Esophagus muscularis mucosa (tissue), 4 donors: ENCODE measurements at places on chromosomes 12 and 14. TPM values are rescaled to one million over a fixed set of nuclear protein-coding genes. Genes with fewer than 3 reads are reported as not detected.

GRCh38 chr12:117580718-117581062, 219.3 kb upstream of the NOS1 start:
- H3K36me3 ChIP-seq, result no peaks in the 10 kb centered on the region
- no peak overlapping the region for H3K4me3 ChIP-seq
- H3K4me1 ChIP-seq, result peaks cover 16% of the 10 kb centered on the region
- no peak overlapping the region for H3K27ac ChIP-seq

DNA sequence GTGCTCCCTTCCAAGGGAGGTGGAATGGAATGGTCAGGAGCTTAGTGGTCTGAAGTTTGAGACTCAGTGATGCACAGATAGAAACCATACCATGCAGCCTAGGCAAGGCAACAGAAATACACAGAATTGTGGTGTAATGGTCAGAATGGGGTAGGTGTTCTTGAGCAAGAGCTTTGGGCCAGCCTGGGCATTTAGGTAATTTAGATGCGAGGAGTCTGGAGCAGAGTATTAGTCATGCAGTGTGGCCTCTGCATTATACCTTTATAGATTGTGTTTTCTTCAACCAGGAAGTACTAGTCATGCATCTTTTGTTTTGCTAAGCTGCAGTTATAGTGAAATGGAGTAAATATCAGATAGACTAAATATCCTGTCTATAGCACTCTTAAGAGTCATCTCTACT, 118.3 kb downstream of the DAAM1 start:
- H3K36me3 ChIP-seq, result no peaks in the 10 kb centered on the region
- H3K27ac ChIP-seq, result peak overlapping the region; percentile 62
- peaks cover 87% of the 10 kb centered on the region for H3K4me1 ChIP-seq
- H3K4me3 ChIP-seq, result no peak overlapping the region
- no peak for DNase-seq

GRCh38 chr12:52073531-52074381, 4.0 kb downstream of the ATG101 start:
- peaks cover 36% of the 10 kb centered on the region for H3K4me1 ChIP-seq
- H3K4me3 ChIP-seq, result no peak overlapping the region
- peak overlapping the region; percentile 49 for H3K27ac ChIP-seq
- peaks cover 61% of the 10 kb centered on the region for H3K36me3 ChIP-seq
- no peak for DNase-seq
- no peaks in the 10 kb centered on the region for H3K27me3 ChIP-seq

DNA sequence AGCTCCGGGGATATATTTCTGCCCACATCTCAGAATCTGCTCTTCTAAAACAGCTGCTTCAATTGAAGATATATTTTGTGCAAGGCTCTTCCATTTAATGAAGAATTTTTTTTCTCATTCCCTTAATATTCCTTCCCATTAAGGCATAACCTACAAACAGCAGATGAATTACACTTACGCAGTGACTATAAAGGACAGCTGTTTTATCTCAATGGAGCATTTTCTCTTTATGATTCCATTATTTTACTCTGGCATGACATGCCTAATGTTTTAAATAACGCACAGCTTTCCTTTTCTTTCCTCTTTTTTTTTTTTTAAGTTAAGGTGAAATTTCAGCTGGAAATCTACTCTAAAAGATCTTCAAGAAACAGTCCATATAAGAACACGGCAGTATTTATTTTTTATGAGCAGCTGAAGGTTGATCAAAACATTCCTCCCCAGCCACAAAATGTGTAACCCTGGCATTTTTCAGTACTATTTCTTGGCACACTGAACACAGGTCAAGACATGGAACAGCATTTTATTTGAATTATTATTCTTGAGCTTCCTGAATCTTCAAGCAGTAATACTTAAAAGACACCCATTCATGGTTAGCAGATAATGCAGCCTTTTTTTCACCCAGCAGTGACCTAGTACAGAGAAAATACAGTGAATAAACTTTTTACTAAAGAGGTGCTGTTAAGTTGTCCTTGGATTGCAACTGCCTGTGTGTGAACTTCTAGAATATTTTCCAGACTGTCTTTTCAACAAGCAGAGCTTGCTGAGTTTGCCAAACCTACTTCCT, 118.1 kb upstream of the FOXN3 start:
- H3K27ac ChIP-seq, result no peak overlapping the region
- peaks cover 34% of the 10 kb centered on the region for H3K4me1 ChIP-seq
- H3K4me3 ChIP-seq, result no peak overlapping the region
- no peaks in the 10 kb centered on the region for H3K27me3 ChIP-seq
- DNase-seq, result peak; percentile 26
- no peaks in the 10 kb centered on the region for H3K36me3 ChIP-seq

DNA sequence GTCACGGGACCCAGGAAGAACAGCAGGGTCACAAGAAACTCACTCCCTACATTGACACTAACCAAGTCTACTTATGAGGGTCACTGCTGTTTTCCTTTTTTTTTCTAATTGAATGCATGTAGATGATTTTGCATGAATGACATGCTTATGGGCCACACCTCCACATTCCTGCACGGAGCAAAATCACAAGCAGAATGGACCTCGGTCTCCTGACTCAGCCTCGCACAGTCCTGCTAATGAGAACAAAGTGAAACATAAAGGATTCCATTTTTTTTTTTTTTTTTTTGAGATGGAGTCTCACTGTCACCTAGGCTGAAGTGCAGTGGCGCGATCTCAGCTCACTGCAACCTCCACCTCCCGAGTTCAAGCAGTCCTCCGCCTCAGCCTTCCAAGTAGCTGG, 12.3 kb downstream of the SCARB1 start:
- H3K4me3 ChIP-seq, result no peak overlapping the region
- H3K4me1 ChIP-seq, result peaks cover 49% of the 10 kb centered on the region
- H3K27me3 ChIP-seq, result no peaks in the 10 kb centered on the region
- DNase-seq, result no peak
- no peak overlapping the region for H3K27ac ChIP-seq

DNA sequence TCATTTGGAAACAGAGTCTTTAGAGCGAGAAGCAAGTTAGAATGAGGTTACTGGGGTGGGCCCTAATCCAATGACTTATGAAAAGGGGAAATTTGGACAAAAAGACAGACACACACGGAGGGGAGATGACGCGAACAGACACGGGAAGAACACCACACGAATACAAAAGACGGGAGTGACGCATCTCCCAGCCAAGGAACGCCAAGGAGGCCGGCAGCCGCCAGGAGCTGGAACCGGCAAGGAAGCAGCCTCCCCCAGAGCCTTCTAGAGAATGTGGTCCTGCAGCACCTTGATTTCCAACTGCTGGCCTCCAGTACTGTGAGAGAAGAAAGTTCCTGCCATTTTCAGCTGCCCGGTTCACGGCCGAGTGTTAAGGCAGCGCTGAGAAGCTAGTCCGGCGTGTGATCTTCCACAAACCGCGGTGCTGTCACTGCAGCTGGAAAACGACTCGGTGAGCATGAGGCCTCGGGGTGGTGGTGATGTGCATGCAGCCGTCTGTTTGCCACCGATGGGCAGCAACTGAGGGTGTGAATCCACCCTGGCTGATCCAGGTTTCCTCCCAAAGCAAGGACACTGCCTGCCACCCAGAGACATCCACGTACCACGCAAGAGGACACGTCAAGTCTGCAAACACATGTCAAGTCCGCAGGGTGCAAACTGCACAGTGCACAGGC, 124.5 kb downstream of the NCOR2 start:
- H3K4me1 ChIP-seq, result peaks cover 66% of the 10 kb centered on the region
- peak overlapping the region; percentile 42 for H3K27ac ChIP-seq
- H3K36me3 ChIP-seq, result no peaks in the 10 kb centered on the region
- no peak overlapping the region for H3K4me3 ChIP-seq

DNA sequence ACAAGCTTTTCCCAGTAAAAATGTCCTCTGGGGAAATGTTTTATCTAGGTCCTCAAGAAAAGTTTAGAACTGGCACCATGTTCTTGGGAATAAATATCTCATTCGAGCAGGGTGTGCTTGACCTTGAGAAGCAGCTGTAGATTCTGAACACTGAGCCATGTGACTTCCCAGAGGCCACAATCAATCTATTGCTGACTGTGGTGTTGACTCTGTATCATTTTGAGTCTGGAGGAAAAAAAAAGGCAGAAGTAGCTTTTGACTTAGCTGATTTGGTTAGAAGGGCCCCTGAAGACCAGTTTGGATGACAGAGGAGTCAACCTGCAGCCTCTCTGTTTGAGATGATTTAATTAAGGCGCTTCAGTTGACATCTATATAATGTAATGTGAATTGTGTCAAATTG, 592.4 kb upstream of the SEL1L start:
- H3K36me3 ChIP-seq, result no peaks in the 10 kb centered on the region
- H3K4me1 ChIP-seq, result no peaks in the 10 kb centered on the region
- DNase-seq, result no peak
- no peaks in the 10 kb centered on the region for H3K27me3 ChIP-seq
- H3K4me3 ChIP-seq, result no peak overlapping the region

GRCh38 chr12:58270966-58271705, 329.8 kb downstream of the ATP23 start:
- H3K4me1 ChIP-seq, result no peaks in the 10 kb centered on the region
- H3K27me3 ChIP-seq, result no peaks in the 10 kb centered on the region
- no peak overlapping the region for H3K27ac ChIP-seq
- H3K4me3 ChIP-seq, result no peak overlapping the region
- H3K36me3 ChIP-seq, result no peaks in the 10 kb centered on the region
- peak; percentile 37 for DNase-seq

- no peaks in the 10 kb centered on the region for H3K4me1 ChIP-seq
- no peak overlapping the region for H3K27ac ChIP-seq
- peaks cover 57% of the 10 kb centered on the region for H3K36me3 ChIP-seq
- no peaks in the 10 kb centered on the region for H3K27me3 ChIP-seq
Measured at GRCh38 chr12:69602954-69603353, 7.8 kb downstream of the LRRC10 start.

GRCh38 chr14:59481871-59482540, 2.2 kb downstream of the L3HYPDH start:
- peak overlapping the region; percentile 90 for H3K27ac ChIP-seq
- H3K4me1 ChIP-seq, result peaks cover 56% of the 10 kb centered on the region
- peak overlapping the region; percentile 72 for H3K4me3 ChIP-seq

- no peaks in the 10 kb centered on the region for H3K27me3 ChIP-seq
- no peaks in the 10 kb centered on the region for H3K4me1 ChIP-seq
- H3K27ac ChIP-seq, result no peak overlapping the region
Measured at GRCh38 chr12:91023326-91024004, 18.7 kb upstream of the EPYC start.

DNA sequence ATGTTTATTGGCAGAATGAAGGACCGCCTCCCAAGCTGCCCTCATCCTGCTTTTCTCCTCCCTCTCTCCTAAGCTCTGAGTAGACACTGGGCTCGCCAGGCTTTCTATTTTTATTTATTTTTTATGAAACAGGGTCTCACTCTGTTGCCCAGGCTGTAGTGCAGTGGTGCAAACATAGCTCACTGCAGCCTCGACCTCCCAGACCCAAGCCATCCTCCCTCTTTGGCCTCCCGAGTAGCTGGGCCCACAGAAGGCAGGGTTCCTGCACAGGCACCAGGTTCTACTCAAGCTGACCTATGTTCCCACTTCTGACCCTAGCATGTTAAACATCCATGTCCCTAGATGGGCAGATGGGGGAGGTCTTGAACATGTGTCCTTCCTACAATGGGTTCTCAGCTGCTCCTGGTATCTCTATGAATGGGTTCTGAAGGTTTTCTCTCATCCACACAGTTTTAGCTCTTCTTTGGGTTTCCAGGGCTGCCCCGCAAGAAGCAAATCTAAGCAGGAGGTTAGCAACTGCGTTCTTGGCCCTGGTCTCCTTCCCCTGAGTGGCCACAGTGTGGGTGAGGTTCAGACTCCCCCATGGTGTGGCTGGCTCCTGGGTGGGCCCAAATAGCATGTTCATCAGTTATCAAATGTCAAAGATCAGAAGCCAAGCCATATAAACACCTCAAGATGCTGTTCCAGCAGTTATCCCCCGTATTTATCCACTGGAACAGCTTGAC, 167.3 kb downstream of the ZFP36L1 start:
- H3K4me1 ChIP-seq, result peaks cover 33% of the 10 kb centered on the region
- H3K27ac ChIP-seq, result no peak overlapping the region
- no peak overlapping the region for H3K4me3 ChIP-seq
- no peaks in the 10 kb centered on the region for H3K27me3 ChIP-seq

DNA sequence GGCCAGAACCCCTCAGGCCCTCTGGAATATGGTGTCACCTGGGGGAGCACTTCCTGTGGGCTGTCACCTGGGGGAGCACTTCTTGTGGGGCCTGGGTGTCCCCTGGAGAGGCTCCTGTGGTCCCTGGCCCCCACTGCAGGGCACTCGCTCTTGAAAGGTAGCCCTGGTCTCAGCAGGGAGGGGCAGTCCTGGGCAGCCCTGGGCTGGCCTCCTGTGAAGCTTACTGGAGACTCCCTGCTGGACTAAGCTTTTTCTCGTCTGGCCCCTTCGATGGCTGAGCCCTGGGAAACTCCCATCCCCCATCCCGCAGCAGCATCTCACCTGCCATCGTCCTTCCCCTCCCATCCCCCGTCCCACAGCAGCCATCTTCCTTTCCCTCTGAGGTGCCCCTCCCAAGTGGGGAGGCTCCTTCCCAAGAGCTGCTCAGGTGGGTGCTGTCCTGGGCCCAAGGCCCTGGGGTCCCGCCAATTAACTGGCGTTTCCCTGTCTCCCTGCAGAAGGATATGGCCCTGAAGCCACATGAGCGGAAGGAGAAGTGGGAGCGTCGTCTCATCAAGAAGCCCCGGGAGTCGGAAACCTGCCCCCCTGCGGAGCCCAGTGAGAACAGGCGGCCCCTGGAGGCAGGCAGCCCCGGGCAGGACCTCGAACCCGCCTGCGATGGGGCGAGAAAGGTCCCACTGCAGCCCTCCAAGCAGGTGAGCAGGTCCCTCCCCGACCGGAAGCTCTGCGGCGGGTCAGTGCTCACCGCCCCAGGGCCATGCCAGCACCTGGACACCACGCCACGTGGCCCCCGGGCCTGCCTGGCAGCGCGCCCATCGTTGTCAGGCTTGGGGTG, 17.9 kb downstream of the FBRSL1 start:
- peaks cover 46% of the 10 kb centered on the region for H3K4me1 ChIP-seq
- no peak overlapping the region for H3K4me3 ChIP-seq
- H3K27me3 ChIP-seq, result no peaks in the 10 kb centered on the region
- no peak for DNase-seq

GRCh38 chr12:91877022-91877421, 268.6 kb downstream of the BTG1 start:
- no peaks in the 10 kb centered on the region for H3K4me1 ChIP-seq
- no peak overlapping the region for H3K27ac ChIP-seq
- H3K4me3 ChIP-seq, result no peak overlapping the region
- no peaks in the 10 kb centered on the region for H3K36me3 ChIP-seq
- H3K27me3 ChIP-seq, result no peaks in the 10 kb centered on the region
- no peak for DNase-seq

DNA sequence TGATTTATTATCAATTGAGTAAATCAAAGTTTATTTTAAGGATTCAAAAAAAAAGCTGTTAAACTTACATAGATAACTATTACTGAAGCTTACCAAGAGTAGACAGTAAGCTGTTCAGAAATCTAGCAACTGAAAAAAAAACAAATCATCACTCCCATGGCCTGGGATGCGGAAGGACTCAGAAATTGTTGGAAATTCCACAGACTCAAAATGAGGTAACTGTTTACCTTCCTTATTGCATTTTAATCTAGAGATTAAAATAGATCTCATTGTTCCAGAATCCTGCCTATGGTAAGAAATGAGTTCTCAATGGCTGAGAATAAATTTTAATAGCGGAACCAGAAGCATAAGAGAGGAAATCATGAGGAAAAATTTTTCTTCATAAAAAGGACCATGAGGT, 87.2 kb downstream of the PPM1H start:
- no peak for DNase-seq
- no peak overlapping the region for H3K4me3 ChIP-seq
- H3K36me3 ChIP-seq, result no peaks in the 10 kb centered on the region
- H3K4me1 ChIP-seq, result peaks cover 8% of the 10 kb centered on the region
- no peak overlapping the region for H3K27ac ChIP-seq

The CFAP251 gene
- 0.92 TPM for total RNA-seq
